NCI-H2029 (cell line): ENCODE measurements at places on chromosomes 2 and 18.

DNA sequence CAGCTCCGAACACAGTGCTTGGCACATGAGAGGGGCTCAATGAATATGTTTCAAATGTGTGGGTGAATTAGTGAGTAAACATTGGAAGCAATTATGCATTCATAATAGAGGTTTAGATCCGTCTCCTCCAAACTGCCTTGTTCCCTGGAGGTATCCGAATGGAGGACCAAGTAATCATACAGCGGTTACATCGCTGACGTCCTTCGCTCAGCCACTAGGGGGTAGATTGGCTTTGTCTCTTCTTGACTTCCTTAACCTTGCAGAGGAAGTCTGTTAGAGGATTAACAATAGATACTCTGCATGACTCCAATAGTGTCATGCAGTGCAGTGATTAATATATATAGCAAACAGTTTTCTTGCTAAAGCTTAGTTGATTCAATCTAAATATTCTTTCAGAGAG is 517.0 kb downstream of the PTPRM start:
- DNase-seq = no peak

DNA sequence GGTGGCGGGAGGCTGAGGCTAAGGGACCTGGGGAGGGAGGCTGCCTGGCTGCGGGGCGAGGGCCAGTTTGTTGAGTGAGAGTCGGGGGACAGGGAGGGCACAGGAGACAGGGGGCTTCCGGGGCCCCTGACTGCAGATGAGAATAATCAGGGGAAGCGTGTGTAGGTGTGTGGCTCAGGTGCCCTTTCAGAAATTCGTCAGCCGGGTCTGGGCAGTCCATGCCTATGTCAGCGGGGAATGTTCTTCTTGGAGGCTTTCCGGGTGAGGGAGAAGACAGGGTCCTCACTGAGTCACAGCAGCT is 52.3 kb upstream of the OTOF start:
- DNase-seq = no peak

DNA sequence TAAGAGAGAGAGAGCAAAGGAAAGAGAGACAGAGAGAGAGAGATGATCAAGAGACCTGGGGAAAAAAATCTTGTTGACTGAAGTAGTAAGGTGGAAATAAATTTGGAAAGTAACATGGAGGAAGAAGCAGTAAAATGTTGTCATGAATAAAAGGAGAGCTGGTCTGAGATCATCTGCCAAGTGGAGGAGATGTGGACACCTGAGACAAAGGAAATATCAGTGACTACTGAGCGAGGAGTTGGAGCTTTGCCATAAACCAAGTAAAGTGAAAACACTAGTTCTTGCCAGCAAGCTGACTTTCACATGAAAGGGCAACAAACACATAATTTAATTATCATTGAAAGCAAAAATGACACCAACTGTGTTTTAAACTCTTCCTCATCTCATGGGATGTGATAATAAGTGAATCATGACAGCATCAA is 49.0 kb upstream of the DSG1 start:
- no peak for DNase-seq

GRCh38 chr2:98378901-98379300 is 32.6 kb downstream of the CNGA3 start:
- peak; percentile 97 for DNase-seq

- peak; percentile 80 for DNase-seq
Observed at GRCh38 chr18:59742325-59743111, 45.3 kb upstream of the CCBE1 start.

DNA sequence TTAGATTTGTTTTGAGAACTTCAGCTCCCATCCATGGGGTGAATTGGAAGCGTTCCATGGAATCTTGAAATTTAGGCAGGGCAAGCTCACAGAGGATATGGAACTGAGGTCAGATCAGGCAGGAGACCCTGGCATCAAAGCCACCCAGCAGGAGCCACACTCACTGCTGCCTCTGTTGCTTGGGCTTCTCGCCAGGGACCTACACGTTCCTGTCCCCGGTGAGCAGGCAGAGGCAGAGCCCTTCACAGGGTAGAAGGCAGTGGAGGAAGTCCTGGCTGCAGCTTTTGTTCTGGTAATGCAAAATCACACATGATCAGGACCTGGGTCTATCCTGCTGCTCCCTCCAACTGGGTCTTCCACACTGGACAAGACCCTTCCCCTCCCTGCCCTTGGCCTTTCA is 42.1 kb downstream of the CAPN13 start:
- DNase-seq = no peak

- no peak for DNase-seq
Observed at GRCh38 chr2:179859523-179859922, 1.9 kb downstream of the ZNF385B start.

DNA sequence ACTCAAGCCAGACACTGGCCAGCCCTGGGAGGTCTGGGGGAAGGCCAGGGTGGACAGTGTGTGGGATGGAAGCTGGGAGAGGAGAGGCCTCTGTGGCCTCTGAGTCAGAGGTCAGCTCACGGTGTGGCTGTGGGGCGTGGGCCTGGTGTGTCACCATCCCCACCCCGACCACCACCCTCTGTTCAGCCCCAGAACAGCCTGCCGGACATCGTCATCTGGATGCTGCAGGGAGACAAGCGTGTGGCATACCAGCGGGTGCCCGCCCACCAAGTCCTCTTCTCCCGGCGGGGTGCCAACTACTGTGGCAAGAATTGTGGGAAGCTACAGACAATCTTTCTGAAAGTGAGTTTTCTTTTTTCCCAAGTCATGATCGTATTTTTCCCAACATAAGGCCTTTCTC is 110.5 kb downstream of the DYSF start:
- no peak for DNase-seq

- no peak for DNase-seq
Observed at GRCh38 chr2:209553913-209554312, 130.1 kb downstream of the MAP2 start.

DNA sequence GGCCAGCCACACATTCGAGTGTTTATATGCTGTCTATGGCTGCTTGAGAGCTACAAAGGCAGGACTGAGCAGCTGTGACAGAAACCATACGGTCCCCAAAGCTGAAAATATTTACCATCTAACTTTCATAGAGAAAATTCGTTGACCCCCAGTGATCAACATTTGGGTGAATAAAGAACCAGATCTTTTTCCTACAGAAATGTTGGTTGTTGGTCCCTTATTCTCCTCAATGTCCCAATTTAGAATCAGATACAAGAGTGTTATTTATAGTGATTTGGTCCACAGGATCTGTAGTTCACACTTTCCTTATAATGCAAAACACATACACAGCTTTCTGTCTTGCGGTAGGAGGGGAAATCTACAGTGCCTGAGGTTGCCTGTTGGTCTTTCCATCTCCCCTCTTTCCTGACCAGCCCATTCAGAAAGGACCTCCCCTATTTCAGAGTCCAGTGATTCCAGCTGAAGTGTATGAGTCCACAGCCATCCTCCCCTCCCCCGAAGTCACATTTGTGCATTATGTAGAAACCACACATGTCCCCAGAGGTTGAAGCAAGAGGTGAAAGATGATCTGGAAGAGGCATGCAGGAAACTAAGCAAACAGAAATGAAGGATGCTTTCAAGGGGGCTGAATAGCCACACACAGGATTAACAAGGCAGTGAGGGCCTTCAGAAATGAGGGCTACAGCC is 61.9 kb downstream of the SPRED2 start:
- DNase-seq = peak; percentile 30

GRCh38 chr2:161136696-161137324 is 23.4 kb upstream of the TANK start:
- DNase-seq = no peak

DNA sequence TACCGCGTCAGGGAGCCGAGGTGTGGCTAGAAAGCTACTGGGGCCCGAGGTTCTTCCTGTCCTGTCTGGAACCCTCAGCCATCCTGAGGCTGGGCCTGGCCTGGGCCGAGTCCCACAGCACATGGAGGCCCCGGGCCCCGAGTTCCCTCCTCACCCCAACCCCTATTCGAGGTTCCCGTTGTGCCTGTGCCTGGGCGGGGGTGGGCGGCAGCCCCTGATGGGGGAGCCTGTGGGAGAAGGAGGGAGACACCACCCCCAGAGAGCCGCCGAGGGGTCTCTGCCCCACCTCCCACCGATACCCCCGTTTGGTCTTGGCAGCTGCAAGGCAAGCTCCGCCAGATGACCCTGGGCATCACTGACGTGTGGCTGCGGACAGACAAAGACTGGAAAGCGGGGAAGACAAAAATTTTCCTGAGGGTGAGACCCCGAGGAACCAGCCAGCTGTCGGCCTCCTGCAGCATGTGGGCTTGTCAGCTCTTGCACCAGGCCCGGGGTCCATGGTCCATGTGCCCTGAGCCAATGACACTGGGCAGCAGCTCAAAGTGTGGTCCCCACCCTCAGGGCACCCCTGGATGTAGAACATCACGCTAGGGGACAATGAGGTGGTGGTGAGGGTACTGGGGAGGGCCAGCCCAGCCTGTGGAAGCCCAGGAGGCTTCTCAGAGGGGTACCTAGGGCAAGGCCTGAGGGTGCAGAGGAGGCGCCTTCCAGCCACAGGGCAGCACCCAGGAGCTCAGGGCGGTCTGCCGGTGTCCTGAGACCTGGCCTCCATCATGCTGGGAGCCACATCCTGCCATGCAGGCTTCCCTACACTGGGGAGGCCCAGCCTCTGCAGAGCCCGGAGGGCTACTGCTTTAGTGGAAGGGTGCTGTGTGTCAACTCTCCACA is 52.5 kb upstream of the GPR17 start:
- DNase-seq = no peak

- DNase-seq = no peak
Observed at GRCh38 chr2:26629751-26630150, 11.4 kb downstream of the CIB4 start.

DNA sequence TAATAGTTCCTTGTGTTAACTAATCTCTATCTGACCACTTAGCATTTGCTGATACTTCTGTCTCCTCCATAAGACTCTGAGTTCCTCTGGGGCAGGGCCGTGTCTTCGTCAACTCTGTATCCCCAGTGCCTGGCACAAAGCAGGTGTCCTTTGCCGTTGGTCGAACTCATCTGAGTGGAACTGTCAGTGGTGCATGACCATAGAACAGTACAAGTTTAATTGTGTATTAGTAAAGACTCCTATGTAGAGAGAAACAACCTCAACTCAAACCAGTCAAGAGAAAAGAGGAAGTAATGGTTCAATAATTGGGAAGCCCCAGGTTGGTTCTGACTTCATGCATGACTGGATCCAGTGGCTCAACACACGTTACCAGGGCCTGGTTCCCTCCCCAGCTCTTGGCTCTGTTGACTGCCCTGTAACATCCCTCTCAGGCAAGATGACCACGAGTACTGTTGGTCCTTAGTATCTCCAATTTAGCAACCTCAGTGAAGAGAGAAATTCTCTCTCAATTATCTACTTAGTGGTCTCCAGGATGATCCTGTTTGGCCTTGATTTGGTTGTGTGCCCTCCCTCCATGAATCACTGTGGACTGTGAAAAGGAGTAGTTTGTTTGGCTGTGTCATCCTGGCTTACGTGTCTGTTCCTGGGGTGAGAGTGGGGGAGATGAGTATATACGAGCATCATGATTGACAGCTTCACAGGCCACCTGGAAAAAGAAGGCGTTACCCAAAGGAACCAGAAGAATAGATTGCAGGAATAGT is 58.5 kb upstream of the MSH6 start:
- DNase-seq = peak; percentile 12

DNA sequence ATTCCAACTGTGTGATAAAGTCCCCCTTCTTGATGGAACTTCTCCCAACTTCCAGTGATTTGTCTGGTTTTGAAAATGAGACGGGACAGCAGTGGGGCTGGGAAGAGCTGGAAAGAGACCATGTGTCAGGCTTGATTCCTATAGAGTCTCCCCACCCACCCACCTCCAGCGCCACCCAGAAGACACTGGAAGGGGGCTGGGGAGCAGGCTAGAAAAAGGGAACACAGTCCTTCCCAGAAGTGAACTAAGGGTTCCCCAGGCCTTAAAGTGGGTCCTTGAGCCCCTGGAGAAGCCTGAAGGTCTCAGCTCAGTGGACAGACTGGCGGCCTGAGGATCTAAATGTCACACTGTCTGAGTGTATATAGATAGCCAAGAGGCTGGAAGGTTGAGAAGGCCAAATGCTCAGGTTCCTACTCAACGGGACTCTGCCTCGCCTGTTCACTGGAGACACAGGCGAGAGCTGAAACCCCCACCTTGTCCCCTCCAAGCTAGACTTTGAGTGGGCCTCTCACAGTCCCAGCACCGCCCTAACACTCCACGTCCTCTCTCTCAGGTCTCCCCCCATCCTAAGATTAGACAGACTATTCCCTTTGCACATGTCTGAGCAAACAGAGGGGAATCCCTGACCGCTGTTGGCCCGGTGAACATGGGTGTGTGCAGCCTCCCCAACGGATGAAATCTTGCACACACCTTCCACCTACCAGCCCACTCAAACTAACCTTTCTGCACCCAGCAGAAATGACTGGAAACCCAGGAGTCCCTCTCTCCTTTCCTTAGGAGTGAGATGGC is 1.6 kb downstream of the PKDCC start:
- DNase-seq = no peak

GRCh38 chr2:165410276-165410675 is 59.2 kb upstream of the CSRNP3 start:
- no peak for DNase-seq

DNA sequence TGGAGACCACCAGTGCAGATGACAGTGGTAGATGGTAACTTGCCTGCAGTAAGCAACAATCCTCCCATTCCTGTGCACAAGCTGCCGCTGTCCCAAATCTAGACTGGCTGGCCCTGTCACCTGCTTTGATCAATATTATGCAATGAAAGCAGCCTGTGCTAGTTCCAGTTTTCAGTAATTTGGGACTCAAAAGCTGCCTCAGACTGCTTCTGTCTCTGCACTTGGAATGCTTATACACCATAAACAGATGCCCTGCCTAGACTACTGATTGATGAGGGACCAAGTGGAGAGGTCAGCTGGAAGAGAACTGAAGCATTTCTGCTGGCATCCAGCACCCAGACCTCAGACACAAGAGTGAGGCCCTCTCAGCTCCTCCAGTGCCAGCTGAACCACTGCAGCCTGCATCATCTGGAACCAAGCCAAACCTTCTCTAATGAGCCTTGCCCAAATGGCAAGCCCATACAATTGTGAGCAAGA is 24.9 kb downstream of the CCBE1 start:
- peak; percentile 32 for DNase-seq

- DNase-seq = no peak
Observed at GRCh38 chr2:214515111-214515510, 104.3 kb downstream of the VWC2L start.

GRCh38 chr18:75638223-75638775 is 210.8 kb upstream of the SMIM21 start:
- no peak for DNase-seq

GRCh38 chr2:48531141-48531648 is 1.2 kb downstream of the STON1 start:
- no peak for DNase-seq

GRCh38 chr2:28286678-28287077 is 106.0 kb upstream of the FOSL2 start:
- DNase-seq = no peak

DNA sequence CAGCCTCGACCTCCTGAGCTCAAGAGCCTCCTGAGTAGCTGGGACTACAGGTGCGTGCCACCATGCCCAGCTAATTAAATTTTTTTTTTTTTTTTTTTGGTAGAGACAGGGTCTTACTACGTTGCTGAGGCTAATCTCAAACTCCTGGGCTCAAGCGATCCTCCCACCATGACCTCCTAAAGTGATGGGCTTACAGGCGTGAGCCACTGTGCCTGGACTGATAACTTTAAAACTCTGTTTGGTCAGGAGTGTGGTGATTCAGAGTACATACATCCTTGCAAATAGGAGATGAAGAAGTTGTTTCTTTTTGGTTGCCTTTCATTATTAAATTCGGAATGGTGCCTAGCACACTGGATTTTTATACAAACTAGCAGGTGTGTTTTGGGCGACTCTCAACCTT is 73.0 kb downstream of the LTBP1 start:
- no peak for DNase-seq
